ENCODE measurements at places on chromosomes 2 and 18.
A peak's percentile ranks its signal among the peaks of the same experiment; 100 is the strongest.

GRCh38 chr2:2523461-2524347, 192.6 kb upstream of the MYT1L start:
- DNase-seq: no peak

GRCh38 chr2:204505946-204506345, 39.3 kb upstream of the PARD3B start:
- no peak for DNase-seq

DNA sequence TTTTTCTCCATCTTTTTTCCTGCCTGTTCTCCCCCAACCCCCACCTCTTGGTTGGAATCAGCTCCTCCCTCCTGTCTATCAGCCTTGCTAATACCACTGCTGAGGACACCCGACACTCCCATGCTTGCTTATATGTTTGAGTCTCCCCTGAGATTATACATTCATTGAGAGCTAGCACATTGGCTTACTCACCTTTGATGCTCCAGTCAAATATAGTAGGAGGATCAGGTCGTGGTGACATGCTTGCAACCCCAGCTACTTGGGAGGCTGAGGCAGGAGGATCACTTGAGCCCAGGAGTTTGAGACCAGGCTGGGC, 91.5 kb upstream of the CCBE1 start:
- no peak for DNase-seq

DNA sequence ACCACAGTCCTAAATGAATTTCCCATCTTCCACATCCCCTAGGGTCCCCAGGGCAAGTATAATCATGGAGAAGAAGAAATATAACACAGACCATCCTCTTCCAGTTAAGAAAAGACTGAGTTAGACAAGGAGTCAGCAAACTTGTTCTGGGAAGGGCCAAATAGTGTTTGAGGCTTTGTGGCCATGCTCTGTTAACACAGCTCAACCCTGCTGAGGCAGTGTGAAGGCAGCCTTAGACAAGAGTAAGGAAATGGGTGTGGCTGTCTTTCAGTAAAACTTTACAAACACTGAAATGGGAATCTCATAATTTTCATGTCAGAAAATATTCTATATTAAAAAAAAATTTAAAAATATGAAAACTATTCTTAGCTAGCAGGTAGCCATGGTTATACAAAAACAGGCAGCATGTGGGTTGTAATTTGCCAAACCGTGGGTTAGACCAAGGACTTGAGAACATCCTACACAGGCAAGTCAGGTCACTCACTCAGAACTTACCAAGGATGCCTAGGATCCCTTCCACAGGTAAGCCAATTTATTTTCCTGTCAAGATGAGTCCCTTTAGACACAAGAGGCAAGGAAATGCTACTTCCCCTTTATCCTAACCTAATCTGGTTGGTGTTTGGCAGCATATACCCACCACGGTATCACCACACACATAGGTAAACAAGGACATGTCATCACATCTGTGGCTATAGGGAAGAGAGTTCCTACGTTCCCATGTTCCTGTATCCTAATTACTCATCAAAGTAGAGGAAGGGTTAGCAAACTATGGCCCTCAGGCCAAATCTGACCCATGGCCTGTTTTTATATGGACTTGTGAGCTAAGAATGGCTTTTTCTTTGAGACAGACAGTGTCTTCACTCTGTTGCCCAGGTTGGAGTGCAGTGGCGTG, 31.9 kb downstream of the C2orf74 start:
- no peak for DNase-seq

DNA sequence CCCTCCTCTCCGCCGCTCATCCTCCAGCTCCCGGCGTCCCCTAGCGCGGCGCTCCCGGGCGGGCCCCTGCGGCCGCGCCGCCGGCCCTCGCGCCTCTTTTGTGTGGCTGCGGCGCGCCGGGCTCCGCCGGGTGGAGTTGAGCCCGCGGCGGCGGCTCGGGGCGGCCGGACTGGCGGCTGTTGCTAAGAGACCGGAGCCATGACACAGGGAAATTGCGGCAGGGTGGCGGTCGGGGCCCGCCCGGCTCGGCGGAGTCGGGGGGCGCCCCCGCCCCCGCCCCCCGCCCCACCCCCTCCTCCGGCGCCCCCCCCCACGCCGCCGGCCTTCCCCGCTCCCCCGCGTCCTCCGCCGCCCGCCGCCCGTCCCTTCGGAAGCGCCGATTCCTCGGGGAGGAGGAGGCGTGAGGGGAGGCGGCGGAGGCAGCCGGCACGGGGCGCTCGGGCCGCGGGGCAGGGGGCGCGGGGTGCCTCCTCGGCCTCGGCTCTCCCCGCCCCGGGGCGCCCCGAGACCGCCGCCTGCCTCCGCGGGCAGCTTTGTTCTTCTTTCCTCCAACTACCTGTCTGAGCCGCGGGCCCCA, at the start of gene TMEM200C:
Gene TMEM200C, minus strand, starts transcription at position 224 of the 577 bp plus-strand sequence. CDS start 3,459 bp downstream, outside the sequence.
- no peak for DNase-seq

- no peak for DNase-seq
These were observed 190.4 kb downstream of the RIT2 start for GRCh38 chr18:42925036-42925435.

GRCh38 chr2:62999905-63000304, 50.7 kb upstream of the OTX1 start:
- no peak for DNase-seq

DNA sequence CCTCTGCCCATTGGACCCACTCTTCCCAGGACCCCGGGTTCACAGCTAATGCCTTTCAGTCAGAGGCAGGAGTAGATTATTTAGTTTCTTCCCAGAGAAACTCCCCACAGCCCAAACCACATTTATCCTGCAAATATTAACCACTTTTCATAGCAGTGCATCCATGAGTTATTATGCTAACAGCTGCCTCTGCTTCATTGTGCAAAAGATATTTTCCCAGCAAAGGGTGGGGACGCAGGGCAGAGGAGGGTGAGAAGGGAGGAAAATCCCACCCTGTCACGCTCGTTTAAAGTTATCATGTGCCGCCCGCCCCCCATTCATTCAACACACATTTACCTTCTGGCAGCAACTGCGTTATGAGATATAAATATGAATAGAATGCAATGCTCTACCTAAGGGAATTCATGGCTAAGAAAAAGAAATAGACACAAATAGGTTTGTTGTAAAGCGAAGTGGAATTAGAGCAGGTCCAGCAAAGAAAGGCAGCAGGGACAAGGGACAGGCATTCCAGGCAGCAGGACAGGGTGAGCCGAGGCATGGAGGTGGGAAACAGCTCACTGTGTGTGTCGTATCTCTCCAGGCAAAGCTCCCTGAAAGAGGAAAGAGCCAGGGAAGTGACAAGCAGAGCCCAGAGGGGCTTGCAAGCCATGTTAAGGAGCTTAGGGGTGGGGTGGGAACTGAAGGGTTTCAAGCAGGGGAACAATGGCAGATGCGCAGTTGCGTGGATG, 46.3 kb upstream of the LTBP1 start:
- no peak for DNase-seq

- DNase-seq: no peak
These were observed 159.1 kb downstream of the ALK start for GRCh38 chr2:29762239-29762638.

DNA sequence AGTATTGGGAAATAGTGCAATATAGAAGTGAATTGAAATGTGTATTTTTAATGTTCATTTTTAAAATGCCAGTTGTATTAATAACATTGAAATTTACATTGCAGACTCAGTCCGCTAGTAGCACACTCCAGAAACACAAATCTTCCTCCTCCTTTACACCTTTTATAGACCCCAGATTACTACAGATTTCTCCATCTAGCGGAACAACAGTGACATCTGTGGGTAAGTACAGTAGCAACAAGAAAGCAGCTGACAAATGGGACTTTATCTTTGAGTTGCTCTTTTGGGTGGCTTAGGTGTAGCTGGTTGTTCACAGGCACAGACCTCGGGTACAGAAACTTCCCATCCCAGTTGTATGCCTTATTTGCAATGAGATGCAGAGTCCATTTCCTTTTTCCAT, 118.2 kb upstream of the IL1R2 start:
- no peak for DNase-seq

DNA sequence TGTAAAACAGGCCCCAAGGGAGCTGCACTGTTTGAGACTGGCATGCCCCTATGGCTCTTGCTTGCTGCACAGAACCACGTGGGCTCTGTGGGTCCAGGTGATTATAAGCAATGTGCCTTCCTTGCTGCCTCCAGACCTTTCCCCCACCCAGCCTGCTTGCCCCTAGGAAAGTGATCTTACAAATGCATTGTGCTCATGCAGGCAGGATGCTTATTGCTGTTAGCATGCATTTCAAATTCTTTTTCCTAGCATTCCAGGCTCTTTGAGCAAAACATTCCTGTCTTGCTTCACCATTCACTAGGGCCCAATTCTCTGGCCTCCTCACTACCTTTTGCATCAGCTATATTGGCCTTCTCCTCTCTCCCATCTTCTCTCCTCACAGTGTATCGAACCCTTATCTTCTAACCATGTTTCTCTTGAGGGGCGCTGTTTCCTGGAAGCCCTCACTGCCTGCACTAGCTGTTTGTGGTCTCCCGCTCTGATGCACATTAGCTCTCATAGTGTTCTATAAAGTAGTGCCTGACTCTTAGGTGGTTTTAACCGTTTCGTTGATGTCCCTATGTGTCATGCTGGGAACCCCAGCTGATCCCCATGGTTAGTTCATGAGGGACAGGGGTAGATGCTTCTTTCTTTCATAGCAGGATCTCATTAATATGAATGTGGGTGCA, 152.9 kb upstream of the EPAS1 start:
- DNase-seq: peak; percentile 23

DNA sequence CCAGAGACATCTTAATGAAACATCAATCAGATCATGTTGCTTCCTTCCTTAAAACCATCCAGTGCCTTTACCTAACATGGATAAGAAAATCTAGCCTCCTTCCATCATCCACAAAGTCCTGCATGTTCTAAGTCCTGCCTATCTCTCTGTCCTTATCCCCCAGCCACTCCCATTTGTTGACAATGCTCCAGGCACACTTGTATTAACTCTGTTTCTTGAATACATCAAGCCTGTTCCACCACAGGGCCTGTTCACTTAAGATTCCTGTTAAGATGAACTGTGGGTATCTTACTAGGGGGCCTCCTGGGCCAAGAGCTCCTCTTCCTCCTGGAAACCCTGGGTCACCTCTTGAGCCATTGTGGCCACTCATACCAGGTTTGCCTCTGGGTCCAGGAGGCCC, 45.7 kb downstream of the COL4A4 start:
- no peak for DNase-seq

DNA sequence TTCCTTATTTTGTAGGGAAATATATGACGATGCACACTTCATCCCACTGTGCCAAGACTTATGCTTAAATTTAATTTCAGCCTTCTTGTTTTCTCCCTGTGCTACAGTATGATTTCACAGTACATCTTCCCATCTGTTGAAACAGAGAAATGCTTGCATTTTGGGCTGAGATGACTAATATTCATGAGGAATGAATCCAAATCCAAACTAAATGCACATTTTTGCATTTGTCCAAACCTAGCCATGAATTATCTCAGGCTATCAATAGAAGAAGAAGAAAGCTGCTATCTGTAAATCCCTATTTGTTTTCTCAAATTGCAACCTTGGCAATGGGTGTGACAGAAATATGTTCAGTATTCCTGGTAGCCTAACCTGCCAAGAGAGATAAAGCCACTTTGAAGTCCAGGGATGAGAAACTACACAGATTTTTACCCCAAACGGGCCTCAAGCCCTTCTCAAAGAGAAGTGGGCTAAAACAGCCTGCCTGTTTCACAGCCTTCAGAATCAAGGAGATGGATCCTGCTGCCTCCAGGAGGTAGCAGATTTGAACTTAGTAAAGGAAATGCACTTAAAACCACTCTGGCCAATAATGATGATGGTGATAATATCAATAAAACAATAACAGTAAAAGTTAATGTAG, 306.9 kb upstream of the NT5C1B start:
- DNase-seq: no peak

GRCh38 chr2:201621293-201621999, 21.9 kb downstream of the TMEM237 start:
- no peak for DNase-seq

DNA sequence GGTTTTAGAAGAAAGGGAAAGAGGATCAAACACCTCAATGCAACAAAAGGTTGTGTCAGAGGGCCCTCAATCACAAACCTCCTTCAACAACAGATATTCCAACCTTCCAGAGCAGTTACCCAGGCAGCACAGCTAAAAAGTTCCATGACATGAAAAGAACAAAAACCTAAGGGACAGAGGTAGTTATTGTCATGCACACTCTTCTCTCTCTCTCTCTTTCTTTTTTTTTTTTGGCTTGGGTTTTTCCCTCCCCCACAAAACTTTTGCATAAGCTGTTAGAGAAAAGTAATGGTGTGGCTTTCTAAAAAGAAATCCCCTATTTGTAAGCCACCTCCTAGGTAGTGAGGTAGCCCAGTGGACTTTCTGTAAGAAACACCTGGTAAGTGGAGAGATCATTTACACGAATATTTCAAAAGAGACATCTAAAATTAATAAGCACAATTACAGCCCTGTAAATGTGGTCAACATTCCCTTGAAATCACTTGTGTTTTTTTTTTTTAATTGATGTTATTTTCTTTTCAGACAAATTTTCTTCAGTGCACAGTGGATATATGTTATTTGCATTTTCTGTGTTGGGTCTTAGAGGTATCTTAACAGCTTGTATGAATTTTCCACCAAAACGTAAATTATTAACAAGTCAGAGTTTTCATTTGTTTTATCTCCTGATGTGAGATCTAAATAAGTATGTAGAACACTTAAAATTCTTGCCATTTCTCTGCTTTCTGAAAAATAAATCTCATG, 48.4 kb downstream of the ZEB2 start:
- no peak for DNase-seq

- DNase-seq: peak; percentile 31
These were observed 15.4 kb upstream of the XDH start for GRCh38 chr2:31429759-31430438.

Measured in activated CD4-positive, alpha-beta T cell treated with anti-CD3 and anti-CD28 coated beads, Interleukin-2, amount 50 U/mL, for 16 hours (primary cell).